Aorta (tissue), 5 donors: ENCODE measurements at places on chromosomes 12 and 14. TPM values are rescaled to one million over a fixed set of nuclear protein-coding genes. Genes with fewer than 3 reads are reported as not detected.

- H3K27ac ChIP-seq: no peak overlapping the region
- no peaks in the 10 kb centered on the region for H3K36me3 ChIP-seq
- H3K27me3 ChIP-seq: no peaks in the 10 kb centered on the region
- no peaks in the 10 kb centered on the region for H3K4me1 ChIP-seq
- DNase-seq: no peak
Observed at GRCh38 chr12:55633151-55633550, 3.5 kb upstream of the OR10P1 start.

DNA sequence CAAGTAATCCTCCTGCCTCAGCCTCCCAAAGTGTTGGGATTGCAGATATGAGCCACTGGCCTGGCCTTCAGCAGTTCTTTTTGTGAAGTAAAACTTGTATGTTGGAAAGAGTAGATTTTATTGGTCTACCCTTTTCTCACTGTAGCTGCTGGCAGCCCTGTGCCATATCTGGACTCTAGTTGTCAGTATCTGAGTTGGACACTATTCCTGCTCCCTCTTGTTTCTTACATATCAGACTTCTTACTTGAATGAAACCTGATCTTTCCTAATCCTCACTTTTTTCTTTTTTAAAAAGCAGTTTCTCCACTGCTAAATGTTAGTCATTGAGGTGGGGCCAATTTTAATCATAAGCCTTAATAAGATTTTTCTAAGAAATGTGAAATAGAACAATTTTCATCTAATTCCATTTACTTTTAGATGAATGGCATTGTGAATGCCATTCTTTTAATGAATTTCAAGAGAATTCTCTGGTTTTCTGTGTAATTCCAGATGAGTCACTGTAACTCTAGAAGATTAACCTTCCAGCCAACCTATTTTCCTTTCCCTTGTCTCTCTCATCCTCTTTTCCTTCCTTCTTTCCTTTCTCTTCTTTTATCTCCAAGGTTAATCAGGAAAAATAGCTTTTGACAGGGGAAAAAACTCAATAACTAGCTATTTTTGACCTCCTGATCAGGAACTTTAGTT, 88.7 kb downstream of the APAF1 start:
- DNase-seq: no peak
- peaks cover 12% of the 10 kb centered on the region for H3K36me3 ChIP-seq
- no peak overlapping the region for H3K27ac ChIP-seq
- H3K4me3 ChIP-seq: no peak overlapping the region

FAM90A1 gene
- total RNA-seq: 0.32 TPM

DNA sequence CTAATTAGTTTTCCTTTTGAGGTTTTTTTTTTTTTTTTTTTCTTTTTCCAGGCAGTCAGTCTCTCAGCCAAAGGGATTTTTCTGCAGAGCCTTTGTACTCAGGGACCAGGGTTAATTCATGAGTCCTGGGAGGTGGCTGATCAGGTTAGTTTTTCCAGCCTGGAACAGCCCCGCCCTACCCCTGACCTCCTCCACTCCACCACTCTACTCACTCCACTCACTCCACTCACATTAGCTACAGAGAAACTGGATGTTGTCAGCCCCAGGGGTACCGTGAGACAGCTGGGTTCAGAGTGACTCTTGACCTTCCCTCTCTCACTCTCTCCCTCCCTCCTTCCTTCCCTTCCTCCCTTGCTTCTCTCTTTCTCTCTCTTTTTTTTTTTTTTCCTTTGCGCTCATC, 161.0 kb downstream of the CRADD start:
- no peak overlapping the region for H3K27ac ChIP-seq
- no peaks in the 10 kb centered on the region for H3K27me3 ChIP-seq
- no peaks in the 10 kb centered on the region for H3K4me1 ChIP-seq
- no peak for DNase-seq
- no peak overlapping the region for H3K4me3 ChIP-seq
- no peaks in the 10 kb centered on the region for H3K36me3 ChIP-seq

FOXN4 gene
- not detected for total RNA-seq

MYH6 gene
- total RNA-seq: not detected

FAM186B gene
- total RNA-seq: 0.30 TPM
